ENCODE measurements at places on chromosomes 7 and 10.

- no peak for DNase-seq
These were observed 481 bp upstream of the NPM3 start for GRCh38 chr10:101783736-101784118.

DNA sequence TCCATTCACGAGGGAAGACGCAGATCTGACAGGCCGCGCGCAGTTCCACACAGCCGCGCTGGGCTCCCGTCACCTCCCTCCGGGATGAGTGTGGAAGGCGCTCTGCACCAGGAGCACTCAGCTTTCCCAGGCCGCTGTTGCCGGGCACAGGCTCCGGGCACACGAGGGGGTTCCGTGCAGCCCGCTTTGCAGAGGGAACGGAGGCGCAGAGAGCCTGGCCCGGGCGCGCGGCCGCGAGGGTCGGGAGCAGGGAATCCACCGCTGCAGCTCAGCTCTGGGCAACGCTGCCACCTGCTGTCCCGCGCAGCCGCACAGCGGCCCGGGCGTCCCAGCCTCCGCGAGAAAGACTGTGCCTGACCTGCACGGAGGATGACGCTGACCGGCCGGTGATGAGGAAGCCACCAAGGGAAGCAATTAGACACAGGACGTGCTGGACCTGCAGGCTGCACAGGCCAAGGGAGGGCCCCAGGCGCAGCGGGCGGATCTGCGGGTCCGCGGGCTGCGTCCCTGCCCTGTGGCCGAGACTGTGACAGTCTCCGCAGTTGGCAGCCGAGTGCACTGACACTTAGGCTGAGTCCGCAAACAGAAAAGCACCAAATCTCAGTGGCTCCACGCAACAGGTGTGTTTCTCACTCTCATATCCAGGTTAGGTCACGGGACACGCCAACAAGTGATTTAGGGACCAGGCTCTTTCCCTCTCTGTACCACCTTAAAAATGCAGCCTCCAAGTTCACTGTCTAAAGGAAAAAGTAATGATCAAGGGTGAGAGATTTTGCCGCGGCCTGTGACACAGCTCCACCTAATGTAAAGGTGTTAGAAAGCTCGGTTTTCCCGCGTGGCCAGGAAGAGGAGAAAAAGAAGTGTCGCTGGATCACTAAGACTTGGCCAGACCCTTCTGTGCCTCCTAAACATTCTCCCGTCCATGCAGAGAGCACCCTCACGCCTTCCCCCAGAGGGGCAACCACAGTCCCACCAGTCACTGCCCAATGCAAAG lies 94.5 kb downstream of the SEC61G start:
- DNase-seq: peak; percentile 68

GRCh38 chr7:74455928-74456327 lies 2.2 kb downstream of the GTF2IRD1 start:
- DNase-seq: no peak

GRCh38 chr10:25046641-25047040 lies 30.2 kb downstream of the THNSL1 start:
- no peak for DNase-seq

DNA sequence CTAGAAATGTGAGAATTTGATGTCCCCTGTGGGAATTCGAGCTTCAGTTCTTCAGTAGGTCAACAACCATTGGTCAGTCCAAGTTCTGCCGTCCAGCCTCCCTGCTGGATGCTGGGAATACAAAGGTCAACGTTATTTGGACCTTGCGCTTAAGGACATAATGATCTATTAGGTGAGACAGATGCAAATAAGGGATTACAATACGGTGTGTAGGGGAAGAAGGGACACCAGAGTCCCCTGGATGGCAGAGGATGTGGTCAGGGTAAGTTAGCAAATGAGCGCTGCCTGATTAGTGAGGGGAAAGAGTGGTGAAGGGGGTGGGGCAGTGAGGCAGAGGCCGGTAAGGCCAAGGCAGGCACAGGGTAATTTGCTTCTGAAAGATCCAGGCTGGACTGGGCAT lies 16.2 kb downstream of the CCNY start:
- DNase-seq: no peak

- DNase-seq: no peak
These were observed 24.1 kb downstream of the ANTXRL start for GRCh38 chr10:46310851-46311250.

DNA sequence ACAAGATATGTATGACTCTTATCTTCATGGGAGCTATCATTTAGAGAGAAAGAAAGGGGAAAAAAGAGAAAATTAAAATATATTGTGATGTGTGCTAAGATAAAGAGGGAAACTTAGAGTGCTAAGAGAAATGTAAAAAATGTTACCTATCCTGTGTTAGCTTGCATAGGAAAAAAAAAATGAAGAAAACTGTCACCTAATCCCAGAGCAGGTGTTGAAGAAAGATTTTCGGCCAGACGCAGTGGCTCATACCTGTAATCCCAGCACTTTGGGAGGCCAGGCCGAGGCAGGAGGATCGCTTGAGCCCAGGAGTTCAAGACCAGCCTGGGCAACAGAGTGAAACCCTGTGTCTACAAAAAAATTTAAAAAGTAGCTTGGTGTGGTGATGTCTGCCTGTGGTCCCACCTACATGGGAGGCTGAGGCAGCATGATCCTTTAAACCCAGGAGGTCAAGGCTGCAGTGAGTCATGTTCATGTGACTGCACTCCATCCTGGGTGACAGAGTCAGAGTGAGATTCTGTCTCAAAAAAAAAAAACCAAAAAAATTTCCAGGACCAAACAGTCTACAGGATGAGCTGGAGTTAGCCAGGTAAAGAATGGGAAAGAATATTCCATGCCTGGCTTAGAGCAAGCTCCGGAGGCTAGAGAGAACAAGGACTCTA lies 2.4 kb upstream of the MKLN1 start:
- no peak for DNase-seq

GRCh38 chr7:157678501-157678900 lies 341.7 kb downstream of the DNAJB6 start:
- DNase-seq: no peak

GRCh38 chr7:38257350-38257677 lies 16.1 kb downstream of the TARP start:
- DNase-seq: no peak

Data from GM03348 (cell line).